ENCODE measurements at places on chromosomes 6 and 20.

- DNase-seq = no peak
Observed at GRCh38 chr6:150298676-150299075, 70.1 kb upstream of the IYD start.

DNA sequence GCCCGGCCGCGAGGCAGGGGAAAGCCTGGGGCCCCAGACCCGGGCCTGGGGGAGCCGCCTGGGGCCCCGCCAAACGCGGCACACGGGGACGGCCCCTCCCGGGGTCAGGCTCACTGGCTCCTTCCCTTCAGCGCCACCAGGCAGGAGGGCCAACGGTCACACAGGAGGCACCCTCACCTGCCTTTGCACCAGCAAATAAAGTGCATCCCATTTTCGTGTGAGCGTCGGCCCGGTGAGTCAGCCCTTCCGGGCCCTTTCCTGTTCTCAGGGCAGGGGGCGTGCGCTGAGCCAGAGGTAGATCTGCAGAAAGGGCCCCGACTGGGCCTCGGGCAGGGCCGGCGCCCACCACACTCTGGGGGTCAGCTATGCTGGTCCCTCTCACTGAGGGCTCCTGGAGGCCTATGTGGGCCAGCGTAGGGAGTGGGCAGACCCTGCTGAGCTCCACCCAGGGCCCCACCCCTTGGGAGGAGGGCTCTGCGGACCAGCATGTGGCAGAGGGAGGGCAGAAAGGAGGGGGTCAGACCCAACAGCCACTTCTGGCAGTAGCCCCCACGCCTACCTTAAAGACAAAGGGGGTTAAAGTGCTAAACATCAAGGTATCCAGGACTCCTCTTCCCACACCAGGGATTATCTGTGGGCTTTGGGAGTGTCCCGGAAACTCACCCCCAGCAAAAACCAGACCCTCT, 931 bp upstream of the UCKL1 start:
- peak; percentile 87 for DNase-seq

- DNase-seq = peak; percentile 14
Observed at GRCh38 chr6:152273638-152274037, 363.5 kb downstream of the SYNE1 start.

- DNase-seq = no peak
Observed at GRCh38 chr20:2637246-2637645, 15.2 kb upstream of the NOP56 start.

GRCh38 chr6:40138273-40138720, 204.0 kb upstream of the MOCS1 start:
- no peak for DNase-seq

DNA sequence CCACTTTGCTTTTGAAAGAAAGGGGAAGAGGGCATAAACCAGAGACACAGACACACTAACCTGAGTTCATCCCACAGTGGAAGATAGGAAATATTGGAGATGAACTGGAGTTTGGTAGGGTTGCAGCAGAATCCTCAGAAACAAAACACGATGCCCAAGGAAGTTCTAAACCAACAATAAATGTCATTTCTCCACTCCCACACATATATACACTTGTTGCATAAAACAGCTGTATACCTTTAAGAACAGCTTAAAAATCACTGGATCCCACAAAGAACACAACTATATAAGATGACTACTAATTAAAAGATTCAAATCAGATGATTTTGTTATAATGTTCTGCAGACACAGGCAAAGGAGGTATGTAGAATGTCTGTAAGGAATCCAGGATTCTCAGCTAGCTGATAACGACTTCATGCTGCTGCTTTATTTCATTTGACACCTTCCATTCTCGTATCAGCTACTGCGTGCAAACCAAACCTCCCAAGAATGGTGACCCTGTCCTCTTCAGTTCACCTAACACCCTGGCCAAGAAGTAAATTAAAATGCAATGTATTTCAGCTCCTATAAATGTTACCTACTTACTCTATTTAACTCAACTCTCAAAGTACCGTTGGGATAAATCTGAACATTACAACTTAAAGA, 14.3 kb downstream of the KIF13A start:
- DNase-seq = no peak

DNA sequence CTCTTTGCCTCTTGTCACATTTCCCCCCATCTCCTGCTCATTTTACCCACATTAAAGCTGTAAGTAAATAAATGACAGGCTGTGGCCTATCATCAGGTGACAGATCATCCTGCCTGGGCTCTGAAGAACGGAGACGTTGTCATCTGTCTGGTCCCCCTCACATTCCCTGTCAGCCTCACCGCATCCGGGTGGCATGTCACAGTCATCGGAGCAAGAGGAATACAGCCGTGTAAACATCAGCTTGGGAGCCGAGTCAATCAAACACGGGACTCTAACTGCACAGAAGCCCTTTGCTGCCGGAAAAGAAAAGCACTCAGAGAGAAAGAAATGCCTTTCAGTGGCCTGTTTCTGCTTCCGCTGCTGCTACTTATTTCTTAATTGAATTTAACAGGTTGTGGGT, 371.9 kb upstream of the ID4 start:
- DNase-seq = no peak

GRCh38 chr6:145498425-145498824, 236.9 kb downstream of the EPM2A start:
- no peak for DNase-seq
